ENCODE measurements at places on chromosomes 7 and 10. TPM values are rescaled to one million over a fixed set of nuclear protein-coding genes. Genes with fewer than 3 reads are reported as not detected.

The CARD11 gene
- 1.0 TPM for polyA plus RNA-seq

DNA sequence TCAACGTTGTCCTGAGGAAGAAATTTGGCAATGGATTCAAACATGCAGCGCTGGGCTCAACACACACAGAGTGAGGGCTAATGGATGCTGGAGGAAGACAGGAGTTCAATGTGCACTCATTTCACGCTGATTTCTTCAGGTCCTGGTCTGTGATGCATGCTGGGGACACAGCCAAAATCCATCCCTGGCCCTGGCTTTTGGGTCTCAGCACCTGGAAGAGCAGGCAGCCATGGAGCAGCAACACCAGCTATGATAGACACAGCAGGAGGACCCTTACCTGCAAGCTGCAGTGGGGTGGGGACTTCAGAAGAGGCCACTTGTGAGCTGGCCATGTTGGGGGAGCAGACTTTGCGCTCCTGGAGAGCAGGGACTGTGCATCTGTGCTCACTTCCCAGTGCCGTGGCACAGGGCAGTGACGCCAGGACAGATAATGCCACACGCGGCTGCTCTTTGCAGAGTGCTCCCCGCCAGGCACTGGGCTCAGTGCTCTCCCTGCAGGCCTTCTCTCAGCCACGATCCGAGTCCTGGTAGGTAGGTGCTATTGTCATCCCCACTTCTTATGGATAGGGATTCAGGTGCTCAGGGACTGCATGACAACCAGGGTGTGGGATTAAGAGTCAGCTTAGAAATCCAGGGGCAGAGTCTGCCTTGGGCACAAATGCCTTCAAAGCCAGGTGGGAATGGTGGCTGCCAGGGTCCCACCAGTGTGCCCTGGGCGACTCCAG is 138.8 kb upstream of the UNC5B start:
- DNase-seq = no peak

- DNase-seq = no peak
These were observed 100.7 kb upstream of the CSTF2T start for GRCh38 chr10:51800121-51800520.

The MSANTD7 gene
- polyA plus RNA-seq = 16.9 TPM

- DNase-seq = peak; percentile 27
These were observed 449.6 kb downstream of the GRM8 start for GRCh38 chr7:126803060-126803665.
